Dermis microvascular lymphatic vessel endothelial cell (primary cell): ENCODE measurements at places on chromosomes 16 and 17. TPM values are rescaled to one million over a fixed set of nuclear protein-coding genes. Genes with fewer than 3 reads are reported as not detected.

EPOP gene
- total RNA-seq, result 0.76 and 0.90 TPM in 2 replicates

ABR gene
- total RNA-seq, result 30.2 and 34.7 TPM in 2 replicates

CDRT15 gene
- total RNA-seq, result not detected in 2 replicates

RUNDC3A gene
- 0.13 and 0.25 TPM in 2 replicates for total RNA-seq

COPZ2 gene
- 5.5 and 9.5 TPM in 2 replicates for total RNA-seq

RHOT1 gene
- total RNA-seq, result 26.6 and 27.1 TPM in 2 replicates

GRCh38 chr16:4376893-4377572 is 5.4 kb downstream of the VASN start:
- no peak for DNase-seq

DNA sequence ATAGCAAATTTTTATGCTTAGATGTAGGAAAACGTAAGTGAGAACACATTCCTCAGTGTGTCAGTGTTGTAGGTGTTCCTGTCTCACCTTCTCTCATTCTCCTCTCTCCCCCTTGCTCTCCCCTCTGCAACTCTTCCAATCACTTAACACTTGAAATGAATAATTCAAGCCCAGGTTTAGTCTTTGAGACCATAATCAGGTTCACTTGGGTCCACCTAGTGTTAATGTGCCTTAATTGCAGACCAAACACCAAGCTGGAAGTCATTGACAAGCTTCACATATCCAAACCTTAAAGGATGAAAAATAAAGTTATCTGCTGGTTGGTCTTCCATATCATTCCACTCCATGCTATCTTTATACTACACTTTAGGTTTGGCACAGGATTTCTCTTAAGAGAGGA is 37.0 kb downstream of the STXBP4 start:
- peak; percentile 7 for DNase-seq

- no peak for DNase-seq
Observed at GRCh38 chr17:39092692-39093230, 58.7 kb downstream of the PLXDC1 start.

DNA sequence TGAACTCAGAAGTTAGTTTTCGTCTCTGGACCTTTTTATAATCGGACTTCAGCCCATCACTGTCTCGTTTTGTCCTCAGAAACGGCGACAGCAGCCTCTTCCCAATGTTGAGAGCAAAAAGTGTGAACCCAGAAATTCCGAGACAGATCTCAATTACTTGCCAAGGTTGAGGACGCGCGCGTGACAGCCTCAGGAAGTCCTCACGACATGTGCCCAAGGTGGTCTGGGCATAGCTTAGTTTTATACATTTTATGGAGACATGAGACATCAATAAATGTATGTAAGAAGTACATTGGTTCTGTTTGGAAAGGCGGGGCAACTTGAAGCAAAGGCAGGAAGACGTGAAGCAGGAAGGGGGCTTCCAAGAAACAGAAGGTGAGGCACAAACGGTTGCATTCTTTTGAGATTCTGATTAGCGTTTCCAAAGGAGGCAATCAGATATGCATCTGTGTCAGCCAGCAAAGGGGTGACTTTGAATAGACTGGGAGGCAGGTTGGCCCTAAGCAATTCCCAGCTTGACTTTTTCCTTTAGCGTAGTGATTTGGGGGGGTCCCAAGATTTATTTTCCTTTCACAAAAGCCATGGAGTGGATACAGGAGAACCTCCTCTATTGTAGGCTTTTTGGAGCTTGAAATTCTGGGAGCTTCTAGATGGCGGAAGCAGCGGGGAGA is 583 bp upstream of the ZNF747 start:
- no peak for DNase-seq
